AG04450 (cell line): ENCODE measurements at places on chromosomes 3 and 15.
A peak's percentile ranks its signal among the peaks of the same experiment; 100 is the strongest.

- DNase-seq: no peak
These were observed 64.9 kb downstream of the CDIN1 start for GRCh38 chr15:36644191-36644896.

- DNase-seq: no peak
These were observed 10.9 kb downstream of the CCR5AS start for GRCh38 chr3:46395766-46396530.

DNA sequence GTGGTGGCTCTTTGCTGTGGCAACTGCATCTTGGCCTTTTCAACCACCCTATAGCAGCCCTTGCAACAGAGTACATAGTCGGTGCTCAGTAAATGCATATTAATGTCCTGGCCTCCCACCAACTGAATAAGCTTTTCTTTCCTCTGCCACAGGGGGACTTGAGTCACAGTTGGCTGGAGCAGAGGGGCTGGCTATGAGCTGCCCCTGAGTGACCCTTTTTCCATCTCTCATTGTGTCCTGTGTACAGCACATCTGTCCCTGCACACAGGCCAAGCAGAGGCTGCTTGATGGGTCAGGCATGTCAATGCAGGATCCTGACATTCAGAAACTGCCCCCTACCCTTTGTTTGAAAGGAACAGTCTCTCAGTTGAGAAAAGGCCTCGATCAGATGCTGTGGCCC lies 22.4 kb downstream of the SPSB4 start:
- DNase-seq: no peak

GRCh38 chr15:40891810-40892446 lies 2.3 kb upstream of the VPS18 start:
- DNase-seq: no peak

- no peak for DNase-seq
These were observed 959 bp downstream of the ZNF592 start for GRCh38 chr15:84749111-84749991.

DNA sequence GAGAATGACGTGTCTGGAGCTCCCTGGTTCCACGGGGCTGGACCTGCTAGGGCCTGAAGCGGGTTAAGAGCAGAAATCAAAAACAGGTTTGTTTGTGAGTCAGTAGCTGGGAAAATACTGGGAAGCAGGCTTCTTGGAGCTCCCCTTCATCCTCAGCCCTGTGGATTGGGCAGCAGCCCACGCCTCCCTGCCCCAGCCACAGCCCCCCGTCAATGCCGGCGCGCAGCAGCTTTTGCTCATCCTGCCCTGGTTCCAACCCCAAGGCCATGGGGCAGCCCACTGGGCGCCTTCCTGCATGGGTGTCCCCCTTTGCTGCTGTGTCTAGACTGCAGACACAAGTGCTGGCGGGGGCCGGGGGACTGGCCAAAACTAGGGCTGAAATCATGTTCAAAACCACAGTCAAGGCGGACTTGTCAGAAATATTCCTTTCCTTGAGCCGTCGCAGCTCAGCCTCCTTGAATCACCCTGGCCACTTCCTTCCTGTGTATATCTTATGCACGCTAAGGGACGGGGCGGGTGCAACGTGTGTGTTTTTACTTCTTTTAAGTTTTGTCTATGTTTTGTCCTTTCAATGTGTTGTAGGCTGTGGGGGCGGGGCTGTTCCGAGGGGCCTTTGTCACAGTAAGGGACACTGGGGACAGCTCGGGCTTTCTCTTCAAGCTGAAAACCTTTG lies 108.1 kb downstream of the KLF13 start:
- peak; percentile 61 for DNase-seq

DNA sequence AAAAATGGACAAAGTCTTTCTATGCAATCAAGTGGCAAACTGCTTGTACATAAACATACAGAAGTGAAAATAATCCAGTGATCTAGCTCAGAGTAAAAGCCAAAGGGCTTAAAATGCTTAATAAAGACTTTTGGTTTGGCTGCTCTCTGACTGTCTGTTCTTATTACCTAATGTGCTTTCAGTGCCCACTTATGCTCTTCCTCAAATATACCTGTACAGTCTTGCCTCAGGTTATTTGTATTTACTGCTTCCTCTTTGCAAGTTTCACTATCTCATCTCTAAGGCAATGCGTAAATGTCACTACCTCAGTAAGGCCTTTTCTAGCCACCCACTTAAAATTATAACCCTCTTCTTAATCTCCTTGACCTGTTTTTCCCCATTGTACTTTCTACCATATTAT lies 171.8 kb downstream of the EPHA6 start:
- DNase-seq: no peak

- no peak for DNase-seq
These were observed 2.4 kb upstream of the LARP6 start for GRCh38 chr15:70856177-70856883.

DNA sequence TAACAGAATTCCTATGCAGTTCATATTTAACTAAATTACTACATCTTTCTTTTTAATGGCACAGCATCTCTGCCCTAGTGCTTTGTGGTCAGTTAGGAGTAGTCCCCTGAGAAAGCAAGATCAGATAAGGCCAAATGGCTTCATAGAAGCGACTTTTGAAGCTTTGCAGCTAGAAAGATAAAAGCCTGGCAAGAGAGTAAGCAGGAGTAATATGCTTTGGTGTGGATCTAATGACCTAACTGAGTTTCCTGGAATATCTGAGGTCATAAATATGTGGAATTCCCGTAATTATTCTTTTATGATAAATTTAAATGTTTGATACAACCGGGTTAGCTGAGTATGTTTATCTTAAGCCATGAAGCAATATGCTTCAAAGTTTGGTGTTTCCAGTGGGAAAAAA lies 374.9 kb upstream of the LRRC3B start:
- no peak for DNase-seq

DNA sequence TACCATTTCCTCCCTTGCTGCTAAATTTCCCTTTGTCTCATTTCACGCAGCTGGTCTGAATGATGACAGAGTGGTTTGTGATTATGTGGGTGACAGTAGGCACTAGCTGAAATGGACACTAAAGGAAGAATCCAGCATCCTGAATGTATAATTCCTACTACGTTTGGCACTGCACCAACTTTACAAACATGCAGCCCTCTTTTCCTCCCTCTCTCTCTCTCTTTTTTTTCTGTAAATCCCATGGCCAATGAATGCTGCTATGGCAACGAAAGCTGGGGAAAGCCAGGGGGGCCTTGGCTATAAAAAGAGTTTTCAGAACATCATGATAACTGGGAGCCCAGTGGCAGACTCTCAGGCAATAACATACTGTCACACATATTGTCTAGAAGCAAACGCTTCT lies 367.2 kb upstream of the AGTR1 start:
- no peak for DNase-seq

DNA sequence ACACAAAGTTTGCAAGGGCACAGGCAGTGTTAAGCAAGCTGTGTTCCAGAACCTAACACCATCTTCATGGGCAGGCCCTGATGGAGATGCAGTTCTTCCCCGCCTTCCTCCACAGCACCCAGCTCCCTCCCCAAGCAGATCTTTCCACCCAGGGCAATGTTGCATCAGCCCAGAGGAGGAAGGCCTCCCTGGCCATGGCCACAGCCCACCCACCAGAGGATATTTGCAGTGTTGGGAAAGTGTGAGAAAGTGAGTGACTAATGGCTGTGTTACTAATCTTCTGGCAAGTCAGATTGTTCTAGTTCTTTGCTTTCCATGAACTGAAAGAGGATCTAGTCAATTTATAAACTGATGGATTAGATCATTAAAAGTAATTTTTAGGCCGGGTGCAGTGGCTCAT lies 42.0 kb upstream of the ATP10A start:
- peak; percentile 21 for DNase-seq

DNA sequence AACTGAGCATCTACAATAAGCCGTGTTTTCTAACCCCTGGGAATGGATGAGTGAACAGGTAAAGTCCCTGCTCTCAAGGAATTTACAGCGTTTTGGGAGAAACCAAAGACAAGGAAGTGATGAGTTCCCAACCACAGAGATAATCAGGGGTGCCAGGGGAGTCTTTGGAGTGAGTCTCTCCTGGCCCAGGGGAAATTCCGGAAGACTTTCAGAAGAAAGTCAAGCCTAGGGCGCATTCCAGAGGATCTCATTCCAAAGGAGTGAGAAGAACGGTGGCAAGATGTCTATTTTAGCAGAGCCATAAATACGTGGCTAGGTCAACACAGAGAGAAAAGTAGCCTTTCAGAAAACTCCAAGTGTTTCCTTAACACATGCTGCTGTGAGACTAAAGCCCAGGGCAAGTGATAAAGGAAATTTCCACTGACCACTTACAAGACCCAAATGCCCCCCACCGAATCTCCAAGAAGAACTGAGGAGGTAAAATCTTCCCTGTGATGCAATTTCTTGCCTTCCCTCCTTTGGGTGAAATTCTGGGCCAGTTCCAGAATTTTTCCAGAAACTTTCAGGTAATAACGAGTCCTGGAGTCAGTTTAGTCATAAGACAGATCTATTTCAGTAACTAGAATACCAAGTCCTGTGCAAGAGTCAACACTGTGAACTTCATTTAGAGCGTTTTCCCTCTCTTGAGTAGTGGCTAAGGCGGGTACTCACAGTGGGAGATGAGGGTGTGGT lies 437.4 kb downstream of the NR2F2 start:
- no peak for DNase-seq

DNA sequence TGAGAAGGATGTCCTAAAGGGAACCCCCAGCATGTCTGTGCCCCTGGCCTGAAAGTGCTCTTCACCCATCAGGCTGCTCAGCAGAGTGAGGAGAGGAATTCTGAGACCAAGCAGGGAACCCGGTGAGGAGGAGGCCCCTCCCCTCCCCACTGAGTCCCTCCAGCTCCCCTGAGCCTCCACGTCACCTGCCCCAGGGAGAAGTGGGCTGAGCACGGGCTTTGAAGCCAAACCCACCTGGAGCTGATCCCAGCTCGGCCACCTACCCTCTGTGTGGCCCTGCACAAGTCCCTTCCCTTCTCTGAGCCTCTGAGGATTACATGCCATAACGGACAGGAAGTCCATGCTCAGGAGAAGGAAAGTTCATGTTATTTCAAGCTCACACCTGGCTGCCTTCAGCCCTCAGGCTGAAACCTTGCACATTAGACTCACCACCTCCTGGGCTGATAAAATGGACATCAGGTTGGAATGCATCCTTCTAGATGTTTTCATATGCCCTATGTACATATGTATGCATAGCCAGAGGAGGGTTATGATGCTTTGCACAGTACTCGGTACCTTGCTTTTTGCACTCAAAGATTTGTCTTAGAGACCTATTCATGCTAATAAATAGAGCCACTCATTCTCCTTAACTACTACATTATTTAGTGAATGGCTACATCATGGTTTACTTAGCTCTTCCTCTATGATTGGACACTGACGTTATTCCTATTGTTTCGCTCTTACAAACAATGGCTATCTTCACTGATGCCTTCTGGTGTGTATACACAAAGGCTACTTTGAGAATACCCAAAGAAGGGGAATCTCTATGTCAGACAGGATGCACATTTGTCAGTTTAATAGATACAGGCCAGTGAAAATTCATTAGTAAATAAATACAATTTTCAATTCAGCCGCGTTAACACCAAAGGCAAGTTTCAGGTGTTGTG lies 31.6 kb upstream of the GATA2 start:
- no peak for DNase-seq

DNA sequence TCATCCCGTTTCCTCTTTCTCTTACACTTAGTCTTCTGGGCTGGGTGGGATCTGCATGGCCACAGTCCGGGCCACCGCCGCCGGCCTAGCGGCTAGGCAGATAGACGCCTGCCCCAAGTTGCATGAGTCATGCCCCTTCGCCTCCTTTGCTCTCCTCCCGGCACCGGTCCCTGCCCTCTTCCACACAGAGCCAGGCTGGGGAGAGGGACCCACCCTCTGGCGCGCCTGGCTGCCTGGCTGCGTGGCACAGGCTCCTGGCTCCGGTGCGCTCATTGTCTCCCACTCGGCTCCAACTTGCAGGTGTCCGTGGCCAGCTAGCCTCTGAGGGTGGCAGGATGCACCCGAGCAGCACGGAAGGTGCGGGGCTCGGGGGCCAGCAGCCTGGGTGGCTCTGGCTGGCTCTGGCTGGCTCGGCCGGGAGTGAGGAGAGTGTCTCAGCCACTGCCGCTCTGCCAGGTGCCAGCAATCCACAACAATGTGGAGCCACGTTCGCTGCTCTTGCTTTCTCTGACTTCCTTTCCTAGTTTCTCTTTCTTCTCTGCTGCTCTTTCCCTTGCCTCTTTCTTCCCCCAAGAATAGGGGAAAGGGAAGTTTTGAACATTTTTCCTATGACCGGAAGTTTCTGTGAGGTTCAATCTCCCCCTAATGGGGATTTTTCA lies 22.4 kb upstream of the MTHFS start:
- DNase-seq: no peak

DNA sequence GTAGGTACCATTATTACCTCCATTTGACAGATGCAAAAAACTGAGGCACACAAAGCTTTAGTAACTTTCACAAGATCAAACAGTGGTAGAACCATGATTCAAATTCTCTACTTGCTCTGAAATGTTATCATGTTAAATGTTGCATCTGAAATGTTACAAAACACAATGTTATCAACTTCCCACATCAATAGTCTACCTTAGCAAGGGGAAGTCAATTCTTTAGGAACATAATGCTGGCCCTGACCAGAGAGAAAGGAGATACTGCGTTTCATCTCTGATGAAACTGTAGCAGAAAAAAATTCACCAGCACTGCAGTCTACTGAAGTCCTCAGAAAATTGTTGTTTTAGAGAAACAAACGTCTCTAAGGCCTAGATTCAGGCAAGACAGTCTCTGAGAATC lies 174.1 kb downstream of the SATB1 start:
- no peak for DNase-seq

DNA sequence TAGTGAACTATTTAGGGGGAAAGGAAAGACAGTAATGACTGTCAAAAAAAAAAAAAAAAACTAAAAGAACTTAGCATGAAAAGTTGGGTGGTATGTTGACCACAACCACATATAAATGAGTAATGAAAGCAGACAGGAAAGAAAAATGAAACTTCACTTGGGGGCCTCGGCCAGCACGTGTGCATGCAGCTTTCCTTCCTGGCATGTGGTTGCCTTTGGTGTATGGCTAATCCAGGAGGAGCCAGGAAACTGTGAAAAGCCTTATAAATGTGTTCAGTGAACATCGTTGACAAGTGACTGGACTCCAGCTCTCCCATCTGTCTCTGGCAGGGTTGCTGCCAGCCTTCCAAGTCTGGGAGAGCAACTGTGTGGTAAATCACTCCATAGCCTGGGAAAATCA lies 195.1 kb downstream of the DTWD1 start:
- no peak for DNase-seq

GRCh38 chr3:146517684-146518435 lies 26.5 kb downstream of the PLSCR1 start:
- no peak for DNase-seq

GRCh38 chr3:149917124-149917667 lies 53.5 kb downstream of the PFN2 start:
- DNase-seq: no peak

GRCh38 chr3:123757281-123757940 lies 126.7 kb downstream of the MYLK start:
- DNase-seq: no peak
